Lung (tissue), 17 donors: ENCODE measurements at places on chromosomes 1 and 21. TPM values are rescaled to one million over a fixed set of nuclear protein-coding genes. Genes with fewer than 3 reads are reported as not detected.

The FAM177B gene
- not detected for total RNA-seq

DNA sequence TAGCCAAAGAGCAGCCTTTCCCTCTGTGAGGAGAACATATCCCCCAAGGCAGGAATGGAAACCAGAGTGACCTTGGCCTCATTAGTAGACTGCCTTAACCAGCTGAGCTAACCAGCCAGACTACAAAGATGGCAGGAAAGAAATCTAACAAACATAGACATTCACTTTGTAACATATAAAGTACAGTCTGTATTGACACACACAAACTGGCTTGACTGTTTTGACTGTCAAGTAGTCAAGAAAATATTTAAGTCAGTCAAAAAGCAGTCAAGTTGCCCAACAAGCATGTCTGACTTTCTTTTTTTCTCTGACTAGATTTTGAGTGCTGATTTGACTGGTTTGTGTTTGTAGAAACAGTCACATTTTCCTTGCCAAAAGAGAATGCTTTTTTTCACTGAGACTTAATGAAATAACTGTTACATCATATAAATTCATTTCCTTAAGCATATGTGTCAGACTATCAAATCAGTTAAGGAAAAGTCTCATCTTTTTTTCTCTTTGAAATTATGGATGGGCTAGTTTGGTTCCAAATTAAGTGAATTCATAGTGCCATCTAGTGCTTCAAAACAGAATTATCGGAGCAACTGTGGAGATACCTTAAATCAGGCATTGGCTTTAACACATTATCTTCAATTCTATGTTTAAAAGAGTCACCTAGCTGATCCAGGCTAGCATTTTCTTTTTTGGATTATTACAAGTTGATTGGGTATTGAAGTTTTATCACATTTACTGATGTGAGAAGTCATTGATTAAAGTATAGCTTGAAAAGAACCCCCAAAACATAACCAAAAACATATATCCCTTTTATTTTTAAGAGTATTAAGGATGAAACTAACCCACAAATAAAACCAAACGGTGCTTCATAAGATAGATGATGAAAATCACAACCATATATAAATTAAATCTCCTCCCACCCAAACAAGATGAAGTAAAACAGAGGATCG, 75.0 kb downstream of the ATP6V1G3 start:
- peak; percentile 82 for DNase-seq

- no peak for DNase-seq
Measured at GRCh38 chr1:174017231-174017970, 4.8 kb downstream of the RC3H1 start.

DNA sequence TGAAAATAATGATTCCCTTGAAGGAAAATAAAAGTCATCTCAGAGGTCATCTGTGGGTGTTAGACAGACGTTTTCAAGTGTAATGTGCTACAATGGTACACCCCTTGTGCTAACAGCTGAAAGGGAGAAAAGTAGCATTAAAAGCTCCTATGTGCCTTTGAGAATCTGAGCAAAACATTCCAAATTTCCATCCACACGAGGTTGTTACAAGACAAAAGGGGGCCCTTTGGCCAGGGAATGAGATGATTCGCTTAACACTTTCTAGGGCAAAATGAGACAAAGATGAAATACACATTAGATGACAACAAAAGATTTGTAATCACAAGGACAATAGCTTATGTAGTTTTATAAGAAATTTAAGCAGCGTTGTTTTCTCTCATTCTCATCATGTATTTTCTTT, 303.6 kb downstream of the LMX1A start:
- no peak for DNase-seq

DNA sequence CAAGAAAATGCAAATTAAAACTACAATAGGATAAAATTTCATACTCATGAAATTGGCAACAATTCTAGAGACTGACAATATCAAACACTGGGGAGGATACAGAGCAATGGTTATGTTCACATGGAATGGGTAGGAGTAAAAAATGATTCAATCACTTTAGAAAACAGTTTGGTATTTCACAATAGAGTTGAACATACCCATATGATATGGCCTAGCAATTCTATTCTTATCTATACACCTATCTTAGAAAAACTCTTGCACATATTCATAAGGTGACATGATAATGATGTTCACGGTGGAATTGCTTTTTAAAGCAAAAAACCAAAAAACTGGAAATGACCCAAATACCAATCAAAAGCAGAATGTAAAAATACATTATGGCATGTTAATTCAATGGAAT, 28.7 kb downstream of the PHC2 start:
- DNase-seq = no peak

The PLEKHN1 gene
- total RNA-seq = 2.0 TPM

The OR2G6 gene
- not detected for total RNA-seq

DNA sequence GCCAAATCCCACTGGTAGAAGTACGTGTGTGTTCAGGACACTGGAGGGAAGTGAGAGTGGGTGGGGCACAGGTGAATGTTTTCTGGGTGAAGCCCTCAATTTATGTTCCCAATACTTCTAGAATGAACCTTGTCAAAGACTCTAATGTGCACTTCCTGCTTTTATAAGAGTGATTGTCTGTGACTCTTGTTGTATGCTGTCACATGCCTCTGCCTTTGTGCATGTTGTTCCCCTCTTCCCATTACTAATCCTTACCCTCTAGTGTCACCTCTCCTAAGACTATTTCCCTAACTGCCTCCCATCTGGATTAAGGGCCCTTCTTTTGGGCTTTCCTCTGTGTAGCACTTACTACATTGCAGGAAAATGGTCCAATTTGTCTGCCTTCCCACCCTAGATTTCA, 2.5 kb upstream of the LINGO4 start:
- DNase-seq = no peak

The LDLRAP1 gene
- 23.4 TPM for total RNA-seq

DNA sequence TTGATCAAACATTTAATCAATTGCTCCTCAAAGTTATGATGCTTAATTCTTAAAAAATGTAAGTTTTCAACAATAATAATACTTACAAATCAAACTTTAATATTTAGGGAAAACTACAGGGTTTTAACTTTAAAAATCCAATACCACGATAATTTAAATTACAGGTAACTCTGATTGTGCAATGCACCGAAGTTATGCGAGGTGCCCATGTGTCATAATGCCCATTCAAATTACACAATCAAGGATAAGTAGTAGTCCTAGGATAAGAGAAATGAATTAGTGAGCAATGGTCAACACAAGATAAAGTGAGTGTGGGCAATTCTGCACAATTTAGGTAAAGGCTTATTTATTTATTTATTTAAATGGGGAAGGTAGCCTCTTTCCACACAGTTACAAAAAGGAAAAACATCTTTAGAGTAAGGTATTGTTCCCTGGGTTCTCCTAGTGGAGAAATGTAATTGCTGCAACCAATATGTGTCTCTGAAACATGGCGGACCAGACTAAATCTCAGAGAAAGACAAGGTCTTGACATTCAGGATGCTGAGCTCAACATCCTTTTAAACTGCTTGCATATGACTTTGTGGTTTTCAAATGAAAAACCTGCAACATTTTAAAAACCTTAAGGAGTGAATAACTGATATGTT, 164.2 kb downstream of the TTLL7 start:
- no peak for DNase-seq

- no peak for DNase-seq
Measured at GRCh38 chr1:24908591-24909259, 21.4 kb downstream of the RUNX3 start.

DNA sequence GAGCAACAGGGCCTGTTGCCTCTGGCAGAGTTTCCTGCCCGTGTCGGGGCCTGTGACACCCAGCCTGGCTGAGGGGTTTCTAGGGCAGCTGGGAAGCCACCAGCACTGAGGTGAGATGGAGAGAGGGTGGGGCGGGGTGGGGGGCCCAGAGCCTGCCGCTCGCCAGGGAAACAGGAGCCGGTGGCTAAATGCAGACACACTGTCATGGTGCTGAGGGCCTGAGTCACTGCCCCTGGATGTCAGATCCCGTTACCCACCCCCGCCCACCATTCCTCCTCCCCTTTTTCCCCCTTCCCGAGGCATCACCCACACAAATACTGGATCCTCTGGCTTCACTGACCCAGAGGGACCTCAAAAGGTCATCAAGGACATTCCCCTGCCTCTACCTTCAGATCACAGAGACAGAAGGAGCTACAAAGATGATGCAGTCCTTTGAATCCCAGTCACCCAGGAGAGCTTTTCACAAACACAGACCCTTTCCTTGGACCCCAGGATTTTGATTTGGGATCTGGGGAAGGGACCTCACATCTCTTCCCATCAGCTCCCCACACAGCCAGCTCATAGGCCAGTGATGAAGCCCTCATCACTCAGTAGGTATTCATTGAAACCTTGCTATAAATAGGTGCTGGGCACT, 1.9 kb upstream of the HSPB7 start:
- DNase-seq = peak; percentile 50

- no peak for DNase-seq
Measured at GRCh38 chr1:78088015-78088414, 42.2 kb downstream of the GIPC2 start.

The EFNA3 gene
- 1.9 TPM for total RNA-seq

DNA sequence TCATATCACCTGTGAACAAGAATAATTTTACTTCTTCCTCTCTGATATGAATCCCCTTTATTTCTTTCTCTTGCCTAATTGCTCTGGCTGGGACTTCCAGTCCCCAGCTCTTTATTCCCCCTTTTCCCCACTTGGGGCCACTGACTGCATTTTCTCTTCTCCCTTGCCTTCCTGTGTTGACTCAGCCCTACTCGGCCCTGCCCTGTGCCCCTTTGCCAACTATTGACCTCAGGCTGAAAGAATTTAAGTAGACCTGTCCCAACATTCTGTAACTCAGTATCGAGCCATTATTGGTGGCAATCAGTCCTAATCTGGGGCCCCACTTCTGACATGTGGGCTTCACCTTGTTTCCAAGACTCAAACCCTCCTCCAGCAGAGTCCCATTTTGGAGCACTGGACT, 60.6 kb upstream of the STUM start:
- DNase-seq = no peak

DNA sequence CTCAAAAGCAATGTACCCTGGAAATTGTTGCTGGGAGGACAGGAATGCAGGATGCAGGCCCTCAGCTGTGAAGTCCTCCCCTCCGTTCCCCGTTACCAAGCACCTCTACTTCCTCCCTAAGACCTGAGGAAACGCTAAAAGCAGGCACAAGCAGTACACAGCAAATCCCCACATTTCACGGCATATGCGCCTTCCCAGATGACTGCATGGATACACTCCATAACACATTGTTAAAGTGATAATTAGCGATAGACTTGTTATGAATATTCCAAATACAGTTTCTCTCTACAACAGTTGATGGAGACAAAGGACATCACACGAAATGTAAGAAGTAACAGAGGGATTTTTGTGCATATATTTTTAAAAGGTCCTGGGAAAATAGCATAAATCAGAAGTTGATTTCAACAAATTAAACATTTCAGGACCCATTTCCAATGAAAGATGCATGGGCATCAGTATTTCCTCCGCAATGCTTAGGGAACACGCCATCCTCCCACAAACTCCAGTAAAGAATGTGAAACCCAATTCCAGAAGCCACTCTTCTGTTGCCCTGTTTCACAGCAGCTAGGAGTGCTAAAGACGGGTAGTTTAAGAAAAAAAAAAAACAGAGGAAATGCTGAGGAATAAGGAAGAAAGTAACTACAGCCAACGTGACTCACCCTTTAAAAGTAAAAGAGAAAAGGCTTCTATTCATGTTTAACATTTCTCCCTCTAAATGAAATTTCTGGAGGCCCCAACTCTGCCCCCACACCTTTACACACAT, 75.5 kb downstream of the HIVEP3 start:
- peak; percentile 48 for DNase-seq

GRCh38 chr1:150621497-150622302, 7.7 kb downstream of the ENSA start:
- peak; percentile 52 for DNase-seq

DNA sequence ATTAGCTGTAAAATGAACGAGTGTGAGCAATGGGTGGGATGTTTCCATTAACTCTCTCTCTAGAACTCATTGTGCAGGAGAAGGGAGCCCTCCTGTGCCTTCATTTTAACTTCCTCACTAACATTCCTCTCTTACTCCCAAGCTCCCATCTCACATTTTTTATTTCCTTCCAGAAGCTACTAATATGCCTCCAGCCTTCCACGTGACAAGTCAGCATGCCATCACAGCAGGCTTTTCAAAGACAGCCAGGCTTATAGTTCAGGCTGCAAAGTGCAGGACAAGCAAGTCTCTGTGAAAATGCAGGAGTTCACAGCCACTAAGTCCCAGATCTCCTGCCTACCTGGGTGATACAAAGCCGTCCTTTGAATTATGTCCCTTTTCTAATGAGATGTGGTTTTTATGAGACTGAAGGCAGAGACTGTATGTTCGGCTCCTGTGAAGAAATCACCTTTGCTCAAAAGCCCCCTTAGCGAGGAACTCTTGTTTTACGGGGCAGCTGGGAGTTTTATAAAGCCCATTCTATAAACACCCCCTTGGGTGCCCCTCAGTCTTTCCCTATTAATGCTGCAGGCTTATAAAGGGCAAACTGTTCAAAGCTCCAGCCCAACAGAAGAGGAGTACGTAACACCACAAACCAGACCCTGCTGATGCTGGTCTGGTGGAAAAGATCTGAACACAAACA, 14.8 kb upstream of the ANGPTL7 start:
- no peak for DNase-seq

GRCh38 chr1:5994713-5995621, 2.7 kb upstream of the NPHP4 start:
- no peak for DNase-seq

GRCh38 chr1:119895102-119895501, 1.2 kb downstream of the ADAM30 start:
- no peak for DNase-seq

DNA sequence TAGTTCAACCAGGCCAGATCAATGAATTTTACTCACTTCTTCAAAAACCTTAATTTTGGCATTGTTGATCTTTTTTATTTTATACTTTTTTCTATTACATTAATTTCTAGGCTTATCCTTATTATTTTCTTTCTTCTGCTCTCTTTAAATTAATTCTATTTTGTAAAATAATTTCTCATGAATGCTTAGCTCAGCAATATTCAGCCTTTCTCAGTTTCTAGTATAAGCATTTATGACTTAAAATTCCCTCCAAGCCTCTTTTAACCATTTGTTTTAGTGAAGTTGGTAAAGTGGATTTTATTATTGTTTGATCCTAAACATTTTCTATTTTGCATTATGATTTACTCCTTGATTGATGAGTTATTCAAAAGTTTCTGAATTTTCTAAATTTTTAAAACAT, 20.6 kb upstream of the SAMD13 start:
- no peak for DNase-seq

- DNase-seq = no peak
Measured at GRCh38 chr1:54014009-54014629, 3.9 kb downstream of the LDLRAD1 start.

DNA sequence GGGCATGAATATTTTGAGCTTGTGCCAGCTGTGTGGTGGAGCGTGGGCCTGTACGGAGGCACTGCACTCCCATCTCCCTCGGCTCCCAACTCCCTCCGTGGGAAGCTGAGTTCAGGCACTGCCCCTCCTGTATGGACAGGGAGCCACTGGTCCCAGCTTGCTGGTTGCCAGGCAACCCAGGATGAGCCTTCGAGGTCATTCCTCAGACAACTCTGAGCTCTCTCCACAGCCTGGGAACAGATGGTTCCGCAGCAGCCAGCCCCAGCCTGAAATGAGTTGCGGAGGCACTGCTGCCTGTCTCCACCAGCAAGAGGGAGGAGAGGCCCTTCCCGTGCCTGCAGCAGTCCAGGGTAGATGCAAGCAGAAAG, 58.4 kb upstream of the TENT5B start:
- peak; percentile 68 for DNase-seq
